ENCODE measurements at places on chromosomes 13 and 19.

- H3K4me3 ChIP-seq = peak overlapping the region; percentile 89
- DNase-seq = peak; percentile 55
- H3K36me3 ChIP-seq = peaks cover 15% of the 10 kb centered on the region
Measured at GRCh38 chr19:17420475-17420924, 653 bp downstream of the MVB12A start.

- H3K27ac ChIP-seq = no peak overlapping the region
- H3K36me3 ChIP-seq = no peaks in the 10 kb centered on the region
- H3K4me1 ChIP-seq = no peaks in the 10 kb centered on the region
- H3K4me3 ChIP-seq = no peak overlapping the region
Measured at GRCh38 chr19:16316506-16316882, 8.1 kb upstream of the KLF2 start.

DNA sequence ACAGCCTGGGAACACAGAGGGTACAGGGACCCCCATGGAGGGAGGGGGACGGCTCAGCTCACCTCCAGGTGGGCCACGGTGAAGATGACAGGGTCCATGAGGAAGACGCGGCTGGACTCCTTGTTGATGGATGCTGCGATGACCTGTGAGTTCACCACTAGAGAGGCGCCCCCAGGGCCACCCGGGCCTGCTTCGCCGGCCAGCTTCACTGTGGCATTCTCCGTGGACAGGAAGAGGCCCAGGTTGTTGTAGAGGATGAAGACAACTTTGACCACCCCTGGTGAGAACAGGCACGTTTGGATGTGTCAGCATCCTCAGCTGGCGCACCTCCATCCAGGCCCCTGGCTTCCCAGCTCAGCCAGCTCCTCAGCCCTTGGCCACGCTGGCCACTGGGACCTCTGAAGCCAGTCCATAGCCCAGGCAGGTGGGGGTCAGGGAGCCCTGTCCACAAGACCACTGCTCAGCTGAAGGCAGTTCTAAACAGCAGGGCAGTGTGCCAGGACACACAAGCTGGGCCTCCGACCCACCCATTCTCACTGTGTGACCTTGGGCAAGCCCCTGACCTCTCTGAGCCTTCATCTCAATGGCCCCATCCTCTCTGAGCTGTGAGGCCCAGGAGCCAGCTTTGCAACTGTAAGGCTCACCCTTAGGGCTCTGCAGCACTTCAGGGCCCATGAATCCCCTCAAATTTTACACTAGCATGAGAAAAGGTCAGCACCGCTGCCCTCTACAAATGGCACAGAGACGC lies 22.1 kb upstream of the ASF1B start:
- peak overlapping the region; percentile 72 for H3K27ac ChIP-seq
- H3K4me1 ChIP-seq = peaks cover under 1% of the 10 kb centered on the region
- H3K36me3 ChIP-seq = peaks cover 32% of the 10 kb centered on the region
- peaks cover 3% of the 10 kb centered on the region for H3K27me3 ChIP-seq
- no peak overlapping the region for H3K4me3 ChIP-seq

- H3K36me3 ChIP-seq = peaks cover 25% of the 10 kb centered on the region
- H3K27ac ChIP-seq = no peak overlapping the region
- DNase-seq = peak; percentile 48
- H3K4me1 ChIP-seq = no peaks in the 10 kb centered on the region
Measured at GRCh38 chr19:3849092-3849491, 19.7 kb downstream of the ZFR2 start.

DNA sequence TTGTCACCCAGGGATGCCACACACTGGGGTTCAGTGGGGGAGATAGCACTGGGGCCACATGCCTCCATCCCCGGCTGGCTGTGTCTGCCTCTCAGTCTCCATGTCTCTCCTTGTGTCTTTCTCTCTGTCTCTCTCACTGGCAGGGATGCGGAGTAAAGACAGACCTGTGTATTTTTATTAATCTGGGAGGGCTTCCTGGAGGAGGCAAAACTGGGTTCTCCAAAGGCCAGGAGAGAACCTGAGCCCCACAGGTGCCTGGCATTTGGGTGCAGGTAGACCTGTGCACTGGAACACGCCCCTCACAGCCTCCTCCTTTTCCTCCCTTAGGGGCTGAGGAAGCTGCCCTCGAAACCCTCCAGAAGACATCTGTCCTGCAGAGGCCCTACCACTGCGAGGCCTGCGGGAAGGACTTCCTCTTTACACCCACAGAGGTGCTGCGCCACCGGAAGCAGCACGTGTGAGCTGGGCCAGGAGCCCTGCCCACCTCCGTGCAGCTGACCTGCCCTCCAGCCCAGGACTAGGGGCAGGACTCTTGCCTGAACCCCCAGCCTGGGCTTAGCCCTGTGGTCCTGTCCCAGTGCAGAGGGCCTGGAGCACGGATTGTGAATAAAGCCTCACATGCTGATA lies 32.7 kb downstream of the DHX34 start:
- DNase-seq = no peak
- H3K4me1 ChIP-seq = peaks cover 6% of the 10 kb centered on the region
- peaks cover 3% of the 10 kb centered on the region for H3K27me3 ChIP-seq
- peaks cover 23% of the 10 kb centered on the region for H3K36me3 ChIP-seq
- H3K4me3 ChIP-seq = no peak overlapping the region
- no peak overlapping the region for H3K27ac ChIP-seq

DNA sequence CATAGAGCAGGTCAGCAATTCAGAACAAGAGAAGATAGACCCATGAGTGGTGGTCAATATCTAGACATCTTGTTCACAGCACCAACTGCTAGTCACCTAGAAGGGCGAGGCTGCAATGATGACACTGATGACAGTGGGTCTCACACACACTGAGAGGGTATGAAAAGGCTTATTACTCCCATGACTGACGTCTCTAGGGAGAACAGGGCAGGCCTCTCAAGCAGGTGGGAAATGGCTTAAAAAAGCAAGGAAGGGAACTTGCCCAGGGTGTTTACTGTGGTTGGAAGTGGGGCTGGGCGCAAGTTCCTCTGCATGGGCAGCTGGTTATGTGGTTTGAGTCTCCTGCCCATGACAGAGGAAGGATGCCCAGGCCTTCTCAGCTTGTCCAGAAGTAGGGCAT lies 33.8 kb downstream of the ZNF44 start:
- no peaks in the 10 kb centered on the region for H3K4me1 ChIP-seq
- no peak overlapping the region for H3K27ac ChIP-seq
- H3K4me3 ChIP-seq = no peak overlapping the region

DNA sequence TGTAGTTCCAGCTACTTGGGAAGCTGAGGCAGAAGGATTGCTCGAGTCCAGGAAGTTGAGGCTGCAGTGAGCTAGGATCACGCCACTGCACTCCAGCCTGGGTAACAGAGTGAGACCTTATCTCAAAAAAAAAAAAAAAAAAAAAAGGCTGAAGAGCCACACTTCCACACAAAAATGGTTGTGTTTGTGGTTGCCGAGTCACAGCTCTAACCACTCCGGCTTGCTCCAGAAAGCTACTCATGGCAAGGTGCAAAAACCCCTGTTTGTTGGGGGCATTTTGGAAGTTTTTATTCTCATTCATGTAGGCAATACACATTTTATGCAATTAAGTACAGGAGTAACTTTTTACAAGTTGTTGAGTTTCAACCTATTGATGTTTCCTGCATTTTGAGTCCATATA lies 93.5 kb downstream of the INSR start:
- no peak for DNase-seq
- peaks cover 15% of the 10 kb centered on the region for H3K4me1 ChIP-seq
- peaks cover 24% of the 10 kb centered on the region for H3K27me3 ChIP-seq
- no peaks in the 10 kb centered on the region for H3K36me3 ChIP-seq

- DNase-seq = no peak
- H3K4me1 ChIP-seq = peaks cover 52% of the 10 kb centered on the region
- H3K27ac ChIP-seq = peak overlapping the region; percentile 99
- peaks cover 44% of the 10 kb centered on the region for H3K36me3 ChIP-seq
Measured at GRCh38 chr13:95676105-95676761, 706 bp upstream of the DNAJC3 start.

DNA sequence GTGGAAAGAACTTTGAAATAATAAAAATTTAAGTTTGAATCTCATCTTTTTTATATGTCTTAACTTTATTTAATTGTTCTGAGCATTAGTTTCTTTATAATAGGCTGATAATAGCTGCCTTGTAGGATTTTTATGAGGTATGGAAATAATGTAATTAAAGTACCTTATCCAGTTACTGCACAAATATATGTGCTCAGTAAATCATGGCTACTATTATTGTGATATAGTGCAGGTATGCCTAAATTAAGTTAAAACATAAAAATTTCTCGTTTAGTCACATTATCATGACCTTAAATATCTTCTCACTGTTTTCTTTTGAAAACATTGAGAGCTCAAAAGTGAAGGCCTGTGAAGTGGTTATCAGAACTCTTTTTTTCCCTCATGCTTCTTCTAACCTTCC lies 62.9 kb downstream of the NDFIP2 start:
- H3K27me3 ChIP-seq = no peaks in the 10 kb centered on the region
- H3K27ac ChIP-seq = peak overlapping the region; percentile 60
- H3K36me3 ChIP-seq = peaks cover 3% of the 10 kb centered on the region
- H3K4me1 ChIP-seq = peaks cover 3% of the 10 kb centered on the region
- DNase-seq = no peak
- no peak overlapping the region for H3K4me3 ChIP-seq

- no peaks in the 10 kb centered on the region for H3K4me1 ChIP-seq
- no peak for DNase-seq
- H3K27me3 ChIP-seq = peaks cover 3% of the 10 kb centered on the region
- no peak overlapping the region for H3K27ac ChIP-seq
- no peaks in the 10 kb centered on the region for H3K36me3 ChIP-seq
Measured at GRCh38 chr13:80888390-80888789, 547.5 kb upstream of the SPRY2 start.

GRCh38 chr19:41699968-41700323 lies 8.5 kb upstream of the CEACAM5 start:
- no peak overlapping the region for H3K27ac ChIP-seq
- no peaks in the 10 kb centered on the region for H3K36me3 ChIP-seq
- H3K4me3 ChIP-seq = no peak overlapping the region
- no peaks in the 10 kb centered on the region for H3K4me1 ChIP-seq
- H3K27me3 ChIP-seq = peaks cover 8% of the 10 kb centered on the region
